ENCODE measurements at places on chromosomes 2 and 18.

GRCh38 chr2:174717916-174718315 is 46.4 kb downstream of the CHRNA1 start:
- no peak for DNase-seq

DNA sequence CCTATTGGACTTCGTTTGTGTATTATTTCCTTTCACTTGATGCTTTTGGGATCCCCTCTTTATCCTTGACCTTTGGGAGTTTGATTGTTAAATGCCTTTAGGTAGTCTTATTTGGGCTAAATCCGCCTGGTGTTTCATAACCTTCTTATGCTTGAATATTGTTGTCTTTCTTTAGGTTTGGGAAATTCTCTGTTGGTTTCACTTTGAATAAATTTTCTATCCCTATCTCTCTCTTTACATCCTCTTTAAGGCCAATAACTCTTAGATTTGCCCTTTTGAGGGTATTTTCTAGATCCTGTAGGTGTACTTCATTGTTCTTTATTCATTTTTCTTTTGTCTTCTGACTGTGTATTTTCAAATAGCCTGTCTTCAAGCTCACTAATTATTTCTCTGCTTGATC is 354.7 kb downstream of the PARD3B start:
- no peak for DNase-seq

- DNase-seq: no peak
These were observed 42.1 kb upstream of the GLS start for GRCh38 chr2:190838492-190838910.

GRCh38 chr2:44955593-44956392 is 14.3 kb downstream of the SIX3 start:
- DNase-seq: peak; percentile 35

GRCh38 chr18:68780802-68781635 is 16.9 kb upstream of the CCDC102B start:
- DNase-seq: no peak

GRCh38 chr2:160210599-160211138 is 10.6 kb upstream of the ITGB6 start:
- peak; percentile 21 for DNase-seq

- no peak for DNase-seq
These were observed 307.5 kb upstream of the REG3G start for GRCh38 chr2:78718024-78718423.

- no peak for DNase-seq
These were observed 4.3 kb downstream of the AAK1 start for GRCh38 chr2:69639266-69639665.

GRCh38 chr2:237691029-237691907 is 63.9 kb downstream of the LRRFIP1 start:
- no peak for DNase-seq

- DNase-seq: no peak
These were observed 47.8 kb upstream of the CREB1 start for GRCh38 chr2:207481924-207482323.

GRCh38 chr2:226661789-226662545 is 137.7 kb downstream of the IRS1 start:
- DNase-seq: no peak

DNA sequence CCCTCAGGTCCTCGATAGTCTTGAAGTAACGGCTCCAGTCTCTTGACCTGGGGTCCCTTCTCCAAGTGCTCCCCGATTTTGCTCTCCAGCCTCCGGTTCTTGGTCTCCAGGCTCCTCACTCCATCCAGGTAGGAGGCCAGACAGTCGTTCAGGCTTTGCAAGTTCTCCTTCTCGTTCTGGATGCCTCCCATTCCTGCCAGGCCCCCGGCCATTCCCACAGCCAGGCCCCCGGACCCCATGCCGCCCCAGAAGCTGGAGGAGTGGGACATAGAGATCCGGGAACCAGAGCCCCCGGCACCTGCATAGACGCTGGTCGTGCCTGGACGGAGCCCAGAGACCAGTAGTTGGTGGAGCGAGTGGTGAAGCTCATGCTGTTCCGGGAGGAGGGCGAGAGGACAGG is 29.0 kb upstream of the RAB31 start:
- DNase-seq: no peak

DNA sequence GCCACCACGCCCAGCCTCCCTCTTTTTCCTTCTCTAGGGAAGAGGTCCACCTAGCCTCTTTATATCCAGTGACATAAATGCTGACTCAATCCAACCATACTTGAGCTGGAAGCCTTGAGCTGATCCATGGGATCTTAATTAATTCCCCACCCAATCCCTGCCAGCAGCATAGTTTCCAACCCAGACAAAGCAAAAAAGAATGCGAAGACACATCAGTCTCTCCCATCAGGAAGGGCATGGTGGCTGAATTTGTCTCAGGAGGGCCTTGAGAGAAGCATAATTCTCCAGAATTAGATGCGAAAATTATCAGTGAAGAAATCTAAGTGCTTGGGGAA is 22.5 kb downstream of the CASP10 start:
- DNase-seq: no peak

DNA sequence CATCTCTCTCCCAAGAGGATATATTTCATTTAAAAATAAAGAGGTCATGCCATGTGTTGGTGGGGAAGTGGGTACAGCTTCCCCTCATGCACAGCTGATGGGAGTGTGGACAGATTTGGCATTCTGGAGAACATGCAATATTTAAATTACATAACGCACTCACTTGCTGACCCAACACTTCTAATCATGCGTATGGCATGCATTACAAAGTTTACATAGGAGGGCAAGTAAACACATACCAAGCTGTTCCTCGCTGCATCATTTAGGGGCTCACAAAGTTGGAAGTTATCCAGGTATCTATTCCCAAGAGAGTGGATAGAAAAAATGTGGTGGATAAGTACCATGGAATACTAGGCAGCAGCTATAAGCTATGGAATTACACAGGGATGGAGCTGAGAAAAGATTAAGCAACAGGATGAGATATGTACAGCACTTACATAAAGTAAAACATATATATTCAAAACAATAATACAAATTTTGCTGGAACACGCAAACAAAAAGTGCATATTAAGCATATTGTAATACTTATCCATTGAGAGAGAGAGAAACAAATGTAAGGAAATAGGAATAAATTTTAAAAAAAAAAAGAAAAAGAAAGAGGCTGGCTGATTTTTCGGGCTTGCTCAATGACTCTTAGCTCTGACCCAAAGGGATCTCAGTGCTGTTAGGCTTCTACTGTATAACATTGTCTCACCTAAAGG is 11.0 kb downstream of the CYP1B1 start:
- DNase-seq: no peak

GRCh38 chr2:9779596-9780264 is 63.5 kb upstream of the TAF1B start:
- DNase-seq: no peak

DNA sequence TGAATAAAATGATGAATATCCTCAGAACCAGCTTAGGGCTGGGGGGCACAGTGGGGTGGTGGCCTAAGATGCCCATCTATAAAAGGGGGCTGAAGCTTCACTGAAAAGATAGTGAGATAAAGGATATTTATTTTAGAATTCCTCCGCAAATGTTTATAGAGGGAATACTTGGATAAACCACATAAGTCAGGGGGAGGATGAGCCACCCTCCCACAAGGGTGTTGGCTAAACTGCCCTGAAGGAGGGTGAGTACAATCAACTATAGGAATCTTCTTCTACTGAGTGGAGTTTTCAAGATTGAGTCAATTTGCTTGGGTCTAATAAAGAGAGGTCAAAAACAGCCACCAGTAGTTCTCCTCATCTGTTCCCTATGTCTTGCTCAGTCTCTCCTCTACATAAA is 114.5 kb upstream of the TANK start:
- DNase-seq: no peak

DNA sequence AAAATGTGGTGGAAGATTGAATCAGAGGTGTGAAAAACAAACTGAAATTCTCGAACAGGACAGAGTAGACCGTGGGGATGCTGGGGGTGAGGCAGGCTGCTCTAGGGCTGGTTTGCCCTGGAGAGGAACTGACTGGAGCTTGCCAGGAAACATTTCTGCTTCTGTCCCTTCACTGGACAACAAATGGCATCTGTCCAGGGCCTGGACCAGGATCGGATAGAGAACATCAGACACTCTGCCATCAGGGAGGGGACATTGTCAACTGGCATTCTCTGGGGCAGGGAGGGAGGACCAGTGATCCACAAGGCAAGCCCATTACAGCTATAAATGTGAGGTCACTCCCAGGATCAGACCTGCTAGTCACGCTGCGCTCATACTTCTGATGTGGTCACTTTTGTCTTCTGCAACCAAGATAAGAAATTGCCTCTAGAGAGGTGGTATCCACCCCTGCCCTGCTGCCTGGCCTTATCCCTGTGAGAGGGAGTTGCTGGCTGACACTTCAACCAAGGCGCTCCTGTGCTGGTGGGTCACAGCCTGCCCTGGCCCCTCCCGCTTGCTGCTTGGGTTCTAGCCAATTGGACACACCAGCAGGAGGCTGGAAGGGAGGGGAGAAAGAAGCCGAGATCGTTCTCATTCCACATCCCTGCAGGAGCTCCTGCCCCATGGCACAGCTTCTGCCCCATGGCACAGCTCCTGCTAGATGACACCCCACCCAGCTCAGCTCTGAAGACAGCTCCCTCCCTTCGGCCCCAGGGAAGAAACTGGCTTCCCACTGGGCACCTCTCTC is 8.7 kb downstream of the NPPC start:
- no peak for DNase-seq

GRCh38 chr2:176793792-176794191 is 418.8 kb upstream of the HNRNPA3 start:
- DNase-seq: no peak

GRCh38 chr2:238855299-238855698 is 7.4 kb downstream of the TWIST2 start:
- DNase-seq: no peak

GRCh38 chr18:48418539-48419276 is 9.5 kb upstream of the ZBTB7C start:
- no peak for DNase-seq

DNA sequence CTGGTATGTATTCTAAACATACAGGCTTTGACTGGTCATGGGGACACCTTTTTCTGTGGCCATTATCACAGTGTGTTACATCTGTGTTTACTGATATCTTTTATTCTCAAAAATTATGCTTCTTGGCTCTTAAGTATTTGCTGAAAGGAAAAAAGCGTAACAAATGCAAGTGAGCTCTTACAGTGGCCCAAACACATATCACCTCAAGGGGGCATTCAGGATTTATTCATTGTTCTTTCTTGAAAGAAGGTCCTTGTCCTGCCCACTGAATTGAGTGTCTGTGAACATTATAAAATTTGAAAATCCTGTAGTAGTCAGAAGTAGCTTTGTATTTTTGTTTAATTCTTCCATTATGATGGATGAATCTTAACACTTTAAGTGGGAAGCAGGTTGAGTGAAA is 454.5 kb downstream of the XIRP2 start:
- DNase-seq: no peak

DNA sequence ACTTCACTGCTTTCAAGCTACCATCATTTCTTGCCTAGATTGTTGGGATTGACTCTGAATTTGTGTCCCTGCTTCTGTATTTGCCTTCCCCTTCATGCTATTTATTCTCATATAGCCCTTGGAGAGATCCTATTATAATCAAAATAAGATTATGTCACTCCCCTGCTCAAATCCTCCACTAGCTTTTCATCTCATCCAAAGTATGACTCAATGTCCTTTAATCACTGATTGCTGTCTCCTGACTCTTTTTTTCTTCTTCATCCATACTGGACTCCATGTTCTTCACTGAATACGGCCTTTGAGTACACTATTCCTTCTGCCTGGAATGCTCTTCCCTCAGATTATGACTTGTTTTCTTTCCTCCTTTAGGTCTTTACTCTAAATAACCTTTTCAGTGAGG is 5.0 kb downstream of the RBKS start:
- DNase-seq: no peak

DNA sequence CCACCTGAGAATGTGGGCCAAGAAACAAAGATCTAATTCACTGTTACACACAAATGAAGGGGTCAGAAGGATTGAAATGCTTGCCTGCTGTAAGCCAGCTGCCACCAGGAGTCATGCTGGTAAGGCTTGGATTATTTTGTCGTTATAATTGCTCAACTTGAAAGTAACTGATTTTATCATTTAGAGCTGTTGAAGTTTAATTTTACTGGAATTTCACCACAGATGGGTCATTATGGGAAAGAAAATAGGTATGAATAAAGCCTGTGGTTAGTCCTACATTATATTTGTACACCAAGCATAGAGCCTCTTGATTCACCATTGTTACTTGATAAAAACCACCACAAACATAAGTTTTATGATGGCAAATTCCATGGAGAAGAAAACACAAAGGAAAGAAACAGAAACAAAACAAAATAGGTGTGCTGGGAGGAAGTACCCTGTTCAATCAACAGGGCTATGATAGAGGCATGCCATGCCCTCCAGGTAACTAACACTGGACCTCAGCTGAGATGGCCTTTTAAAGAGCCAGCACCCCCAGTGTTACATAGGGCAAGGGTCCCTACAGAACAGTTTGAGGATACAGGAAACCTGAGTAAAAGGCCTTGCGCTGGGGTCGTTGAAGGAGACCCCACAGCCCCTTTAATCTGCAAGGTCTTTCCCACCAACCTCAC is 3.0 kb downstream of the CLEC4F start:
- no peak for DNase-seq

- no peak for DNase-seq
These were observed 13.0 kb upstream of the SESTD1 start for GRCh38 chr2:179277429-179278196.

DNA sequence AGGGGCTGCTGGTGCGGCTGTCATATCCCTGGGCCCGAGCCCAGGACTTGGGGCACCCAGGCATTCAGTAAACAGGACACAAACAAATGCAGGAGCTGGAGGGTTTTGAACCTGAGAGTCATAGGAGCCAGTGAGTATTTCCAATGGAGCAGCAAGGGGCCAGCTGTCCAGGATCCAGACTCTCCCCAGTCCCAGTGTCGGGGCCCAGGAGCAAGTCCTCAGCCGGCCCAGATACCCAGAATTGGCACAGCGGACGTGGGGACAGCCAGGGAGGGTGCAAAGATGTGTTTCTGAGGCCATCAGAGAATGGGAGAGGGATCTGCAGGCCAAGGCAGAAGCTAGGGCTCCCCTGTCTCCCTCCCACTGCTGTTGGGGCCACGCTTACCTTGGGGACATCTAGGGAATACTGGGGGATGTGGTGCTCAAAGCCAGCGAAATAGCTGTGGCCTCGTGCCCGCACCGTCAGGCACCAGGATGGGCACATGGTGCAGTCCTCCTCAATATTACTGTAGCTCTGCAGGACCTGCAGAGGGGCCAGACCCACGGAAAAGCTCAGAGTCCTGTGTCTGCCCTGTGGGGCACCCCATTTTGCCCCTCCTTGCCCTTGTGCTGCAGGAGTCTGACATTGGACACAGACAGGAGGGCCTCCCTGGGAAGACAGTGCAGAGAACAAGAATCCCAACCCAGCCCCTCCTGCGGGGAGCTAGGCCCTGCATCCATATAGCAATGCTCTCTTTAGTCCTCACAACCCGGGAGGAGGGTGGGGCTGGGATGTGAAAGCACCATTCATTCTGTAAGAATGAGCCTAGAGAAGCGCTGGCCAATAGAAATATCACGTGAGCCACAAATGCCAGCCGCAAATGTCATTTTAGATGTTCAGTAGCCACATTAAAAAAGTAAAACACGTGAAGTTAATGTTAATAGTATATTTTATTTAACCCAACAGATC is 15.4 kb downstream of the CFAP65 start:
- DNase-seq: no peak

- DNase-seq: no peak
These were observed 49.7 kb downstream of the STAT1 start for GRCh38 chr2:190964170-190964795.

All from stimulated activated CD8-positive, alpha-beta memory T cell treated with anti-CD3 and anti-CD28 coated beads, Interleukin-4, amount 100 ng/mL, for 4 hours (primary cell).